ENCODE measurements at places on chromosomes 6 and 20. TPM values are rescaled to one million over a fixed set of nuclear protein-coding genes. Genes with fewer than 3 reads are reported as not detected.

Gene BMP6
- under 0.01 TPM for total RNA-seq

Gene KIFC1
- 20.0 TPM for total RNA-seq

Gene ZBTB12
- 3.0 TPM for total RNA-seq

Gene HLA-DRB1
- not detected for total RNA-seq

Gene EPPIN
- not detected for total RNA-seq

Gene CYP24A1
- not detected for total RNA-seq

Gene PHACTR1
- total RNA-seq = 0.43 TPM

Gene IRAK1BP1
- 4.2 TPM for total RNA-seq

Gene GTSF1L
- not detected for total RNA-seq

Gene ZC2HC1B
- not detected for total RNA-seq

Gene SYTL3
- total RNA-seq = 1.3 TPM

Gene KCNK16
- not detected for total RNA-seq

Gene C6orf52
- total RNA-seq = not detected

Gene CSNK2B
- total RNA-seq = 136 TPM

Gene CAGE1
- total RNA-seq = under 0.01 TPM

Gene DPPA5
- not detected for total RNA-seq

Gene WRNIP1
- 35.1 TPM for total RNA-seq

Gene HCK
- total RNA-seq = not detected

Gene ASIP
- total RNA-seq = not detected

Gene CYP21A2
- total RNA-seq = under 0.01 TPM

Gene TTLL9
- total RNA-seq = not detected

Gene USP49
- 3.0 TPM for total RNA-seq

Gene PSORS1C2
- total RNA-seq = not detected

Gene RXRB
- total RNA-seq = 16.8 TPM

Gene DEFB113
- total RNA-seq = not detected

Gene SMOC2
- 0.32 TPM for total RNA-seq

Gene SEL1L2
- total RNA-seq = not detected

All from fibroblast of villous mesenchyme (primary cell).